NCI-H2171 (cell line): ENCODE measurements at places on chromosomes 6 and 20.

GRCh38 chr20:35490736-35491181 lies 35.4 kb downstream of the CEP250 start:
- no peak for DNase-seq

DNA sequence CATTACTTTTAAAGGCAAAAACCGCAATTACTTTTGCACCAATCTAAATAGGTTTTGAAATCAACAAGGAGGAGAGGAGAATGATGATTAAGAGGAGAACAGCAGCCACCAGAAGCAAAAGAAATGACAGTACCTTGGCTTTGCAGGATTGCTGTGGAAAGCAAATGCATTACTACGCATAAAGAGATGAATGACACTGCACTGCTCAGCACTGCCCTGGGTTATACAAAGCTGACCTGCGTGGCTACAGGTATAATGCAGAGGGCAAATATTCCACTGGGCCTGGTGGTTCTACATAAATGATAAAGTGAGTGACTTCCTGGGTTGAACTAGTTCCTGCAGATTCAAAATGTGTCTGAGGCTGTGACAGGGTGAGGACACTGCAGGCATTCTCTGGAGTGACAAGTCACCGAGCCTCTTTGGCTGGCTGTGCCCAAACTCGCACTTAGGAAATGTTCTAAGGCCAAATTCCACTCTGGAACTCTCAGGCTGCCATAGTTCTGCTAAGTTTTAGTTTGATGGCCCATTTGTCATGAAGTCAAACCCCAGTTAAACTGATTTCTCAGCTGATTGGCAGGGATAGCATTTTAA lies 78.6 kb downstream of the INSM1 start:
- no peak for DNase-seq

DNA sequence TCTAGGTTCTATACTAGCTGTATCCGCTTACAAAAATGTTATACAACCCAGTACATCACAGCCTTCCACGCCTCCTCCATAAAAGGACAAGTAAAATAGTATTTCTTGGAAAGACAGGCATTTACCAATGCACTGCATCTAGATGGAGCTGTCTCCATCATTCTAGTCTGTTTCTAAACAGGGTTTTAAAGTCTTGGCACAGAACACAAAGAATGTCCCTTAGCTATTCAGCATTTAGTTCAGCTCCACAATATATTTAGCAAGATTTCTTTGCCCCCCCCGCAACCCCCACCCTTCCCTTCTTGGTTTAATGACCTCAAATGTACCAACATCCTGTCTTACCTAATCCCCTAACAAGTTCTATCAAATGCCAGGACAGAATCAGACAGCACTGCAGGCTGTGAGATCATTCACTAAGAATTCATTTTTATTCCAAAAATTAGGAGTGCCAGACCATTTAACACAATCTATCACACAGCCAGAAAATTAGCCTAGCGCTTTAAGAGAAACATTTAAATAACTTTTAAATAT lies 198.6 kb downstream of the BACH2 start:
- no peak for DNase-seq

DNA sequence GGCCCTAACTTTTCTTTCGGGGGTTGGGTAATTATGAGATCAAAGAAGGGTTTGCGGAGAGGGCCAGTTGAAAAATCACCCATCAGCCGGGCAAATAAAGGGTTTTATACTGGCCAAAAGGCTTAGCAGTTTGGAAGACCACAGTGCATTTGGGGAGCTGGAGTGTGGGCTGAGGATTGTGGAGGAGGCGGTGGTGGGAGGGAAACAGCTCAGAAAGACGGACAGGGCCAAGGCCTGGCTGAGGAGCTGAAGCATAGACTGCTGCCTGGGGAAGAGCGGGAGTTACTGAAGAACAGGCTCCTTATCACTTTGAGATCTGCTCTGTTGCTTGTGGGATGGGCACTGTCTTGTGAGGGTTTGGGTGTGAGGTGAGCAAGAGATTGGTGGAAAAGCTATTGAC lies 144.2 kb downstream of the CARMIL1 start:
- DNase-seq, result no peak
